ENCODE measurements at places on chromosomes 1 and 21.

GRCh38 chr1:240031414-240031813, 60.3 kb upstream of the FMN2 start:
- no peak for DNase-seq

GRCh38 chr1:45329445-45329844, 2.8 kb downstream of the HPDL start:
- DNase-seq, result no peak

- no peak for DNase-seq
Observed at GRCh38 chr1:178341261-178341956, 155.4 kb downstream of the CLEC20A start.

GRCh38 chr1:8448911-8449661, 131.2 kb downstream of the SLC45A1 start:
- DNase-seq, result no peak

- no peak for DNase-seq
Observed at GRCh38 chr21:26624983-26625519, 52.0 kb upstream of the CYYR1 start.

GRCh38 chr1:197787056-197787455, 11.8 kb upstream of the DENND1B start:
- no peak for DNase-seq

DNA sequence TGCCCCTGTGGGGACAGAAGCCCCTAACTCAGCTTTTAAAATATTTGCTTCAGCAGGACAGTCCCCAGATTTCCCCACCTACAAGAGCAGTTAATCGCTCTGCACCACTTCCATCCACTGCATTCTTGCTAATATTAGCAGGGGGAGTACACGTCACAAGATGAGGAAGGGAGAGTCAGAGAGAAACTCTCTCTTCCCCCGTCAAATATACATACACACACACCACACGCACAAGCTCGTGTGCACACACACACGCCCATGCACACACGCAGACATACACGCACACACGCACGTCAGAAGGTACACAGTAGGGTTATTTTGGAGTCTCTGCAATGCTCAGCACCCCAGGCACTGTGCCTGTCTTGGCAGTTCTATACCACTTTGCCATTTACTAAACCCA, 2.1 kb downstream of the CLCA1 start:
- no peak for DNase-seq

DNA sequence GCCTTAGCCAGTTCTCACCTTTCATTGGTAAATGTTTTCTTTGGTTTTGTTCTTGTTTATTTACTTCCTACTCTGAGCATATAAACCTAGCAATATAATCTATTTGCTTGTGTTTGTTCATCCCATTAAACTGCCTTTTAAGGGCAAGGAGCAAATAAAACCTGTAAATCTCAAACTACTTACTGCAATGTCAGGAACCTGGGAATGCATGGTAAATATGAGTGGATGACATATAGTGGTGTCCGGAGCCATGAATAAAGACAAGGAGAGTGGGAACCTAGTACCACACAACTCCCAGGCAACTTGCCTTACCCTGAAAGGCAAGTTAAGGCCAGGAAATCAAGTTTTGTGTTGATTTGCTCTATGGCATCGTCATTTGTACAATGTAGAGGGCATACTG, 1133.7 kb upstream of the NCAM2 start:
- no peak for DNase-seq

GRCh38 chr1:115475252-115475651, 137.2 kb upstream of the NGF start:
- no peak for DNase-seq

GRCh38 chr1:232764458-232765251, 40.6 kb upstream of the MAP10 start:
- DNase-seq, result no peak

- no peak for DNase-seq
Observed at GRCh38 chr1:110002695-110003094, 18.1 kb downstream of the AHCYL1 start.

- DNase-seq, result no peak
Observed at GRCh38 chr1:64140596-64140995, 62.8 kb upstream of the UBE2U start.

DNA sequence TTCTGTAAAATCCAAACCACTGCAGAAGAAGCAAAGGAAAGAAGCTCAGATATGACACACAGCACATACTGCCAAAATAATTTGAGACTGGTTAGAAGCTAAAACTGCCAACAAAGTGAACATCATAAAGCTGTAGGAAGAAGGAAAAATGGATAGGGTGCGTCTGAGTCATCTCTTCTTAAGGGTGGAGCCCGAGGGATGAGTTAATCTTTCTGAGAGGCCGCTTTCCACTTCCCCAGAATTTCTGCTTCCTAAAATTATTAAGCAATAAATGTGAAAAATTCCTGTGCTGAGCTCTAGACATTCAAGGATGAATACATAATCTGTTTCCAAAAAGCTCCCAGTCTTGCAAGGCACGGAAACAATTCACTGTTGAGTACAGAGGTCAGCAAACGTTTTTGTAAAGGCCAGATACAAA, 20.1 kb downstream of the PPT1 start:
- DNase-seq, result no peak

DNA sequence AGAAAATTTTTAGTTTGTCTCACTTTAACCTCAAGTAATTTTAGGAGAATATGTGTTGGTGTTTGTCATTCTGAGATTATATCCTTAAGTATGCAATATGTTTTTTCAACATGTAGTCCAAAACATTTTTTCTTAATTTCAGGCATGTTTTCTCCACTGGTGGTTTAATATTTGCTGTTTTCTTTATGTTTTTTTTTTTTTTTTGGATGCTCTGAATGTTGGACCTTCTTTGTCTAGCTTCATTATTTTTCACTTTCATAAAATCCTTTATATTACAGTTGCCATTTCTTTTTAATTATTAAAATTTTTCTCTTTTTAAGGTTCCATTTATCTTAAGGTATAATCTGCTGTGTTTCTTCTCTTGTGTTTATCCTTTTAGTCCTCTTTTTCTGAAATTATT, 342.2 kb upstream of the DUSP10 start:
- DNase-seq, result no peak

GRCh38 chr21:36710729-36711048, 11.8 kb downstream of the SIM2 start:
- no peak for DNase-seq

DNA sequence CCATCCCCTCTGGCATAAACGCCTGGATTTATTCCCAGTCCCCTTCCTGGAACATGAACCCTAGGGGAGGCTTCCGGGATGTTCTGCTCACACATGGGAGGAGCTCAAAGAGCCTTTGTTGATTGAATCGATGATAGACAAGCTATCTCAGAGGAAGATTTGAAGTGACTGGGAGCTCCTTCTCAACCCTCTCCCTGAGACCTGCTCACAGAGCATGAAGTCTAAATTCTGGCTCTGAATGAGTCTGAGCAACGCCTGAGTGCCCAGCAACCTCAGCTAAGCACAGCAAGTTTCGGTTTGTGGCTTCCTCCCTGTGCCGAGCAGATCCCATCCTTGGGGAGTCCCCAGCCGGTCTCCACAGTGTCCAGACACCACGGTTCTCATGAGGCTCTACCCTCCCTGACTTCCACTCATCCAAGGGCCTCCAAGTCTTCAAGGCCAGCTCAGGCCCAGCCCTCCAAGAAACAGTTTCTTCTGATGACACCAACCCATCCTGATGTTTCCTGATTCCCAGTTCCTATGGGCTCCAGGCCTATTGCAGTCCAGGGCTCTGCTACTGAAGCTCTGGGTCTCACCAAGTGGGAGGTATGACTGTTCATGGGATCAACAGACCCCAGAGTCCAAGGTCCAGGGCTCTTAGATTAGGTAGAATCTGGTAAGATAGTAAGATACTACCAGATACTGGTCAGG, 190.8 kb downstream of the DYRK1A start:
- DNase-seq, result no peak

DNA sequence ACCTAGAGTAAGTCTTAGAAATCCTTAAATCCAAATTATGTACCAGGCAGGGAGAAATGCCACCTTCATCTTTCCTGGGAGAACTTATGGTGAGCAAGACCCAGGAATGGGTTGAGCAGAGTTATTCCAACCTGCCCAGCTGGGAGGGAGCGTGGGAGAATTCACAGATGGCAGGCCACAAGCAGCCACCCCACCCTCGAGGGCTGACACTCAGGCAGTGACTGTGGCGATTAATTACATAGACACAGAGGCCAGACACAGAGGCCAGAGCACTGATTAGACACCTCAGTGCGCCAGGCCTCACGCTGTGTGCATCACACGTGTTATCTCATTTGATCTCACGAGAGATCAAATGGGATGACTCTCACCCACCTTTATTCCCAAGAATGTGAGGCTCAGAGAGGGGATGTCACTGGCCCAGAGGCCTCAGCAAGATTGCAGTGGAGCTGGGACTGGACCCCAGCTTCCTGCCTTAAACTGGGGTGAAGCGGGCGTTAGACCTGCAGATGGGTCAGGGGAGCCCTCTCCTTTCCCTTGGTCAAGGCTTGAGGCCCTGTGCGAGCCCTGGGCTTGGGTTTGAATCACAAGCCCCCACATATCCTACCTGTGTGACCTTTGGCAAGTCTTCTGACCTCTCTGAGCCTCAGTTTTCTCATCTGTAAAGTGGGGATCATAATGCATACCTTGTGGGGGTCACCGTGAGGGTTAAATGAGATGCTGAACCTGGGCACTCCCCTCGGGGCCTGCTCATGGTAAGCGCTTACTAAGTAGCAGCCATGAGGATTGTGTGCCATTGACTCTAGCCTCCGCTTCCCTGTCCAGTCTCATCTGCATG, 28.8 kb upstream of the PADI4 start:
- no peak for DNase-seq

GRCh38 chr1:182556279-182556678, 32.8 kb downstream of the RNASEL start:
- no peak for DNase-seq

GRCh38 chr1:213820362-213821149, 167.2 kb upstream of the PROX1 start:
- no peak for DNase-seq

- DNase-seq, result no peak
Observed at GRCh38 chr1:33996281-33996680, 132.4 kb downstream of the HMGB4 start.

DNA sequence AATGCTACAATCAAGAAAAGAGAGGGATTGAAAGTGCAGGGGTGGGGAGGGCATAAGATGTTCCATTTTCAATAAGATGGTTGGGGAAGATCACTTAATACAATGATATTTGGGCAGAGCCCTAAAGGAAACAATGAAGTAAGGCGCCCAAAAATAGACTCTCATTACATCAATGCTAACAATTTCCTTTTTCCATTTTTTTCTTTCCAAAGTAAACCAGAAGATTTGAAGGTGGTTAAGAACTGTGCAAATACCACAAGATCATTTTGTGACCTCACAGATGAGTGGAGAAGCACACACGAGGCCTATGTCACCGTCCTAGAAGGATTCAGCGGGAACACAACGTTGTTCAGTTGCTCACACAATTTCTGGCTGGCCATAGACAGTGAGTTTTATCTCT, 16.8 kb downstream of the IFNAR2 start:
- no peak for DNase-seq

DNA sequence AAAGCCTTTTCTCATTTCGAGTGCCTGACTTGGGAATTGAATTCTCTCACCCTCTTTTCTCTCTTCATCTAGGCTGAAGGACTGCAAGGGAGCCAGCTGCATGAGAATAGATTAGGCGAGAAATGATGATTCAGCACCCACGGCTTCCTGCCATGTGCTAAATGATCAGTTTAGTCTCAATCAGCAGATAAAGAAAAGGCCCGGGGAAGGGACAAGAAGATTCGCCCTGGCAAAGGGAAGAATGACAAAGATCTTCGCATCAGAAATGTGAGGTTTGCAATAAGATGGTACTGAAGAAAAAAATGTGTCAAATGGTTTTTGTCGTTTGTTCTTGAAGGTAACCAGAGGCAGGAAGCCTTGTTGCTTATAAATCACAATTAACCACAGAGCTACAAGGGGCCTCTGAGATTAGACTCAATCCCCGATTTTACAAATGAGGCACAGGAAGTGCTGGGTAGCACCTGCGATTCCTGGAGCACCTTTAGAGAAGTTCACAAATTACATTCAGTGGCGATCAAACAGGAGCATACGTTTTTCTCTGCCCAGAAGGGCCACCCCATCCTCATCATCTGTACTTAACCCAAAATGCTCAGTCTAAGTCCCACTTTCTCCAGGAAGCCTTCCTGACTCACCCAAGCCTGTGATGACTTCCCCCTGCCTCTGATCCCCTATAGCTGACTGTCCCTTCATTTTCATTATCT, 183.4 kb downstream of the ZNF281 start:
- no peak for DNase-seq

- DNase-seq, result no peak
Observed at GRCh38 chr1:173422456-173422976, 54.6 kb upstream of the PRDX6 start.

GRCh38 chr1:42955311-42956063, 3.2 kb downstream of the SLC2A1 start:
- DNase-seq, result no peak

- DNase-seq, result no peak
Observed at GRCh38 chr1:156493742-156494141, 6.8 kb downstream of the MEF2D start.

- no peak for DNase-seq
Observed at GRCh38 chr1:41674522-41674921, 190.0 kb upstream of the EDN2 start.

GRCh38 chr1:183975651-183976050, 61.9 kb downstream of the COLGALT2 start:
- no peak for DNase-seq

DNA sequence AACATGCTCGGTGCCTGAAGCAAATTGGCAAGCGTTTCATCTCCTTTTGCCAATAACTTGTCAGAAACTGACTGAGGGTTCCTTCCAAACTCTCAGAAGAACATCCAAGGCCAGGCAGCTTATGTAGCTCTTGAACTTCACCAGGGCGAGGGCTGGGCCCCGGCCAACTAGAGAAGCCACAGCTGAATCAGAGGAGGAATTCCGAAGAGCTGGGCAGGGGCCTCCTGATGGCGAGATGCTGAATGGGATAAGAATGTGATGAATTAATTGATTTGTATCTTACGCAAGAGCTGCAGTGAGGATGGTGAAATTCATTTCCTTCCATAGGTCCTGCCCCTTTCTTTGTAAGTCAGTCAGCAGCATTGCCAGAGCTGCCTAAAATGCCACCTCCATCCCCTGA, 345.8 kb downstream of the KIF26B start:
- no peak for DNase-seq

- DNase-seq, result no peak
Observed at GRCh38 chr1:1806890-1807289, 28.6 kb upstream of the NADK start.

GRCh38 chr21:31524140-31524539, 135.4 kb upstream of the SOD1 start:
- DNase-seq, result no peak

GRCh38 chr1:187409341-187409740, 580.6 kb downstream of the PLA2G4A start:
- no peak for DNase-seq

DNA sequence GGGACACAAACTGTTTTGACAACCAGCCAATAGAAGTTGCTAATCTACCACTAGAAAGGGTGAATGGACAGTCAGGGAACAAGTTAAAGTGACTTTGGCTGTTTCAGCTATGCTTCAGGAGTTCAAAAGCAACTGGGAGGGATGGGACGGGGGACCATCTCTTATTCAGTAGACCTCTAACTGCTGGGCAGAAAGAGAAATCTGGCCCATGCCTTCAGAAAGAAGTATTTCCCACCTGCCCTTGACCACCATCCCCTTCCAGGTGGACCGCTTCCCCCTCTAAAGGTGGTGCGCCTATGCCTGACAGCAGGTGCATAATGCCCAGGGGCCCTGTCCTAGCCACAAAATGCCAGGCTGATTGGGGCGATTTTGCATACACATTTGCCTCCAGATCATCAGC, 5.2 kb downstream of the ITPKB start:
- no peak for DNase-seq

Measured in NCI-H1930 (cell line).